ENCODE measurements at places on chromosomes 1 and 21. TPM values are rescaled to one million over a fixed set of nuclear protein-coding genes. Genes with fewer than 3 reads are reported as not detected.

HSD3B2 gene
- polyA plus RNA-seq: not detected

GLIS1 gene
- not detected for polyA plus RNA-seq

UBR4 gene
- polyA plus RNA-seq: 58.4 TPM

TDRD10 gene
- polyA plus RNA-seq: not detected

IL19 gene
- polyA plus RNA-seq: not detected

LCE3D gene
- polyA plus RNA-seq: not detected

Data from neural cell (in vitro differentiated cells).